ENCODE measurements at places on chromosomes 3 and 15.

- no peak for DNase-seq
Observed at GRCh38 chr15:60721707-60722106, 242.8 kb upstream of the ICE2 start.

DNA sequence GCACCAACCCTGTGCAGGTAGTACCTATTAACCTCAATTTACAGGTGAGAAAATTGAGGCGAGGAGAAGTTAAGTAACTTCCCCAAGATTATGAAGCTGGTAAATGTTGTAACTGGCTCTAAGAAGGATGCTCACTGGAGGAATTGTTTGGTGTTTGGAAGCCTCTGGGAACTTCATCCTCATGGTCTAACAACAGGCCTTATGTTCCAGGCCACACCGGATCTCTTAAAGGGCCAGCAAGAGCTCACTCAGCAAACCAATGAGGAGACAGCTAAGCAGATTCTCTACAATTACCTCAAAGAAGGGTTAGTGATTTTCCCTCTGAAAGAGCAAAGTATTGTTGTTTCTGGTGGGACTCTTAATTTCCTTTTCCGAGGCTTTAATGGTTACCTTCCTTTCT lies 63.9 kb downstream of the CGNL1 start:
- DNase-seq = no peak

DNA sequence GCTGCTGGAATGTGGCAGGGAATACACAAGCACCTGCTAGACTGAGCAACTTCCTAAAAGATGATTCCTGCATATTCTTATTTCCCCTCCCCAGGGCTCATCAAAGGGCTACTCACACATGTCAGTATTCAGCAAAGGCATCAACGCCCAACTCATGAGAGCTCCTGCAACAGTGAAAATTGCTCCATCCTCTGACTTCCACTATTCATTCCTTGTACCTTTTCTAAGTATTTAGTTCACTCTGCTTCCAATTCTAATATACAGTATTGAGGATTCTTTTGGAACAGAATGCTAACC lies 84.1 kb downstream of the SCN11A start:
- DNase-seq = no peak

DNA sequence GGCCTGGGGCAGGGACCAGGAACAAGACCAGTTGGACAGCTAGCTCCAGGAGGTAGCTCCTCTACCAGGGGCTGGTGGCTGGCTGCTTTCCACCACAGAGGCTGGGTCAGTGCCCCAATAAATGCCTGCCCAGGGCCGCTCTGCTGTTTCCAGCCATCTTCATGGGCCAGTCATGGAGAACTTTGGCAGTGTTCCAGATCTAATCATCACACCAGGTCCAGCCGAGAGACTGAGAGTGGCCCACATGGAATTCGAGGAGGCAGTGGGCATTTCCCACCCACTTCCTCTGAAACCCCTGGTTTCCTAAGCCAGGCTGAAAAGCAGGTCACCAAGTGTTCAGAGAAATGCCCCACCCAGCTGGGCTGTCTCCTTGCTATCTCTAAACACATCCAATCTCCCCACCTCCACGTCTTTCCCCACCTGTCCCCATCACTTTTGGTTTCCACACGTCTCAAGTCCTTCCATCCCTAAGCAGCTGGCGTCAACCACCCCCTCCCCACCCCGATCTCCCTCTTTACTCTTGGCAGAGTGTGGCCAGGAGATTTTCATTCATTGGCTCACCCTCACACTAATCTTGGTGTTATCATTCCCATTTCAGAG lies 190.0 kb upstream of the LINGO1 start:
- no peak for DNase-seq

GRCh38 chr3:159792070-159792469 lies 196.6 kb upstream of the IL12A start:
- DNase-seq = no peak

DNA sequence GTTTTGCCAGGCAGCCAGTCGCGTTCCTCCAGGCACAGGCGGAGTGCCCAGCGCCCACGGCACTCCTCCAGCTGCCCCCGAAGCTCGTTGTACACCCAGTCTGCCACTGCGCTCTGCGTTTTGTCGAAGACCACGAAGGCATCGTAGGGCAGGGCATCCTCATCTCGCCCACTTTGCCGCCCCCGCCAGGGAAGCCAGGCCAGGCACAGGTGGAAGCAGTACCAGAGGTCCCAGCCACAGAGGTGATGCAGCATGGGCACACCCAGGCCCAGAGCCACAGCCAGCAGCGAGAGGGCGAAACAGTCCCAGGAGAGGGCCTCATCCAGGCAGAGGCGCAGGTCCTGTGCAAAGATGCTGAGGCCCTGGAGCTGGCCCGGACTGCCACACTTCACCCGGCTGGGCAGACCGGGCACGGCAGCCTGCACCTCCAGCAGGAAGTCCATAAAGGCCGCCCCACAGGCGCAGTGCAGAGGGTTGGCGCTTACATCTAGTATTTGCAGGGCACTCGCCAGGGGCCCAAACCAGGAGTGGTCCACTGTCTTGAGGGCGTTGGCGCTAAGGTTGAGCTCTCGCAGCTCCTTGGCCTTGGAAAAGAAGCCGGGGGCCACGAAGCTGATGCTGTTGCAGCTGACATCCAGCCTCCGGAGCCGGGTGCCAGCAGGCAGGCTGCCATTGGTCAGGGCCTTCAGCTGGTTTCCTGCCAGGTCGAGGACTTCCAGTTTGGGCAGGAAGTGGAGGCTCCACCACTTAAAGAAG lies 3.7 kb downstream of the TLR9 start:
- no peak for DNase-seq

GRCh38 chr3:123584284-123584987 lies 417 bp downstream of the HACD2 start:
- no peak for DNase-seq

- no peak for DNase-seq
Observed at GRCh38 chr15:42608752-42609488, 33.5 kb downstream of the STARD9 start.

DNA sequence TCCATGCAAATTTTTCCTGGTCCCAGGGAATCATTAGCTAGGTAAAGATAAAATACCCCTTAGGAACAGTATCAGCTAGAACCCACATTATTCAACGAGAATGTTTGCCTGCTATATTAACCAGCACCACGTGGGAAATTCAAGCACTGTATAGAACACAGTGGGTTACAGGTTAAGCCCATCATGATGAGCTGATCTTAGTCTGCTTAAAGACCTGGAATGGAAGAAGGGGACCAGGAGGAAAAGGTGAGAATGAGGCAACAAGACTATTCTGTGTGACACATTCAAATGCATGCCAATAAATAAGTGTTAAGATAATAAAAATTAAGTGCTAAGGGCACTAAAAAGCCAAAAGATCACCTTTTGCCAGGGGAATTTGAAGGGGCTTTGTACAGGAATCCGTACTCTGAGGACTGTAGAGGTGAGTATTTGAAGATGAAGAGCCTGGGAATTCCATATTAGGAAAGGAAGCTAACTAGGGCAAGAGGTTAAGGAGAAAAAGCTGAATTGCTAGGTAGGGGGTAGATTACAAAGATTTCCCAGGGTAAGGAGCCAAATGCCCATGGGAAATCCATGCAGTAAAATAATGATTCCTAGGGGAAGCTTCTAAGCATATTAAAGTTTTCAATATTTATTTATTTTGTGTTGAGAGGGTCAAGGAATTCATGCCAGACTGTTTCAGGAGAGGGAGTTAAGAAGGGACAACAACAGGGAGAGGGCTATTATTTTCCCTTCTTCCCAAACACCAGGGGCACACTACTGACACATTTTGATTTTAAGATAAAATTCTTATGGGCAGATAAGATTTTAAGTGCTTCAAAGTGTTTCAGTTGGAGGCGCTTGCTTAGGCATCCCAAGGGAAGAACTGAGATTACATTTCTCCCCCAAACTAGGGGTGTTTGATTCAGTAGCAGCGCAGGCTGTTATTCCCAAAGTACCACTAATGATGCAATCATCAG lies 2.3 kb upstream of the MED12L start:
- DNase-seq = no peak

DNA sequence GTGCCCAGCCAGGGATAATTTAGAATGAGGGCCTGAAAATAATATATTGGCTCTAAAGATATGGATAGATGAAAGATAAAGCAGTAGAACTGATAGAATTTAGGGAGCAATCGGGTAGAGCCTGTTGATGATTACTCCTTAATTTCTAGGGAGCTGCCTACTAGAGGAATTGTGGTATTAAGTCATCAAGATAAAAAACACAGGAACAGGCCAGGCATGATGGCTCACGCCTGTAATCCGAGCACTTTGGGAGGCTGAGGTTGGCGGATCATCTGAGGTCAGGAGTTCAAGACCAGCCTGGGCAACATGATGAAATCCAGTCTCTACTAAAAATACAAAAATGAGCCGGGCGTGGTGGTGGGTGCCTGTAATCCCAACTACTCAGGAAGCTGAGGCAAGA lies 130.4 kb downstream of the PCCB start:
- DNase-seq = no peak

DNA sequence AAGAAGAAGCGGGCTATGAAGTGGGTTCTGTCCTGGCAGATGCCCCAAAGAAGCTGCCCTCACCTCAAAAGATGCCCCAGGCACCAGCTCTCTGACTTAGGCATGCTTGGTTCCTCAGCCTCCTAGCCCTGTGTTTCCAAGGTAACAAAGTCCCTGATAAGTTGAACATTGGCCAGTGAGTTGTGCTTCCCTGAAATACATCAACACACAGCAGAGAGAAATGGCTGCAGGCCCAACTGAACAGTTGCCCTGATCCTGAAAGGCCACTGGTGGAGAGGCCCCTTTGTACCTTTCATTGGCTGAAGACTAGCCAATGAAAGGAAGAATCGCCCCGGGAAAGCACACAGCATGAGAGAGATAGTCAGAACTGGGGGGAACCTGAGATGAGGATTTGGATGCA lies 169.9 kb upstream of the CTNNB1 start:
- no peak for DNase-seq

GRCh38 chr3:137709011-137709601 lies 55.0 kb upstream of the SOX14 start:
- DNase-seq = no peak

DNA sequence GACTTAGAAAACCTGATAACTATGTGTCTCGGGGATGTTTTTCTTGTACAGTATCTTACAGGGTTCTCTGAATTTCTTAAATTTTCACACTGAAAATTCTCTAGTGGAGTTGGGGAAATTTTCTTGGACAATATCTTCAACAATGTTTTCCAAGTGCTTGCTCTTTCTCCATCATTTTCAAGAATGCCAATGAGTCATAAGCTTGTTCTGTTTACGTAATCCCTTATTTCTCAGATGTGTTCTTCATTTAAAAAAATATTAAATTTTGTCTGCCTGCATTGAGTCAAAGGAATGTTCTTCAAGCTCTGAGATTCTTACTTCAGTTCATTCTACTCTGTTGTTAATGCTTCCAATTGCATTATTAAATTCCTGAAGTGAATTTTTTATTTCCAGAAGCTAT lies 21.9 kb upstream of the PLSCR2 start:
- peak; percentile 31 for DNase-seq

DNA sequence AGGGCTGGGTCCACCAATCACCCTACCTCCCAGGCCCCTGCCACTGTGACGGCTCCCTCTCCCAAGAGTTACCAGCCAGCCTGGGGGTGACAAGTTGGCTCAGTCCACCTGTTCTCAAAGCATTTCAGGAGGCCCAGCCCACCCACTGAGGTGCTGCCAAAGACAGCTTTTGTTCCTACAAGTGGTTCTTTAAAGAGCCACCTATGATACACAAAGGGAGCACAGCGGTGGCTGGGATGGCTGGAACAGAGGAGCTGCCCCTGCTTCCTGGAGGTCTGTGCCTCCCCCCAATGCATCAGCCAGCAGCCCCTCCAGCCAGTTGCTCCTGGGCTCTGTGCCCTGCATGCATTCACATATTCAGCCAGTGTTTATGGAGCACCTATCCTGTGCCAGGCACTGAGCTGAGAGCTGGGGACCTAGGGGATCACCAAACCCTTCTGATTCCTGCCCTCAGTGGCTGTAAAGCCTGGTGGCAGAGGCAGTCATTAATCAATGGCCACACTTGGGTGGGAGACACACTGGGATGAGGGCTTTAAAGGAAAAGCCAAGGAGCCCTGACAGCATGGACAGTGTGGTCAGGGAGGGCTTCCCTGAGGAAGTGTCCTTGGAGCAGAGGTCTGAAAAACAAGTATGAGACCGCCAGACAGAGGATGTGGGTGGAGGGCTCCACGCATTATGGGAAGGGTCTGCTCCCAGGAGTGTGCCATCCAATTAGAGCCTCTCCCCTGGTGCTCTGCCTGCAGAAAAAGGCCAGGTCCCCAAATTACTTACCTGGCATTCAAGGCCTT lies 107.1 kb upstream of the LINGO1 start:
- no peak for DNase-seq

DNA sequence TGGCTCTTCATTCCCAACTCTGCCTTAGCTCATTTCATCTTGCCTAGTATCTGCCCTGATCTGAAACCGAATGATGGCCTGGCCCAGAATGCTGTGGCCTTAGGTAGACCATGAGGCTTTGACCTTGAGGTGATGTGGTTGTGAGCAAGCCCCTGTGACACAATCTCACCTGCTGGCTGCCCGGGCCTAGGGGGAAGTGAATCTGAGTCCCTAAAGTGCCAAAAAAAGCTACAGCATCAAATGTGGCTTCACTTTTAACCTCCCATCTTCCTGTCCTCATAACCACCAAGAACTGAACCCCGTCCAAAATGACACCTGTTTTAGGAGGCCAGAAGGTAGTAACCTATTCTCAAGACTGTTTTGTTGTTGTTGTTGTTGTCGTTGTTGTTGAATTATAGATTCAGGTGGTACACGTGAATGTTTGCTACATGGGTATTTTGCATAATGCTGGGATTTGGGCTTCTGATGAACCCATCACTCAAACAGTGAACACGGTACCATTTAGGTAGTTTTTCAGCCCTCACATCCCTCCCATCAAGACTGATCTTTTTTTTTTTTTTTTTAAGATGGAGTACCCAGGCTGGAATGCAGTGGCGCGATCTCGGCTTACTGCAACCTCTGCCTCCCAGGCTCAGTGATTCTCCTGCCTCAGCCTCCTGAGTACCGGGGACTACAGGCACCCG lies 54.6 kb downstream of the MCCC1 start:
- no peak for DNase-seq

DNA sequence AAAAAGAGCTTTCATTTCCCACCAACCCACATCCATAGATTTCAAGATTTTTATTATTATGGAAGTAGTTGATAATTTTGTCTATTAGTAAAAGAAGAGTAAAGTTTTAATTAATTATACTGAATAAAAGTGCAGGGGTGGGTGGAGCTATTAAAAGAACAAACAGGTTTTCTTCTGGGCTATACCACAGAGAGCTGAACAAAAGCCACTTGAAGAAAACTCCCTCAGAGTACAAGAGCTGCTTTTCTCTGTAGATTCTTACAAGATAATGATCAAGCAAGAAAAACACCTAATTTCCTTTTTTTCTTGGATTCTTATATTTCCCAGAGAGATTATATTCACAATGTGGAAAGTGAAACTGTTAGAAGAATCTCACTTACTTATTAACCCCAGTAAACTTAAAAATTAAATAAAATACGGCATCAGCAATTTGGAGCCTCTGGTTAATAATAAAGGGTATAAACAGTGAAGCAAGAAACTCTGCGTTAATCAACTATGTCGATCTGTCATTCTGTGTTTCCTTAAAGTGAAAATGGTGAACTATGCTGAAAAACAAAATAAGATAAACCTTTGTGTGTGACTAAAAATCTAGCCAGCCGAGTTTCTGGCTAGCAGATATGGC lies 84.9 kb downstream of the THBS1 start:
- no peak for DNase-seq
